ENCODE measurements at places on chromosomes 3 and 15.

DNA sequence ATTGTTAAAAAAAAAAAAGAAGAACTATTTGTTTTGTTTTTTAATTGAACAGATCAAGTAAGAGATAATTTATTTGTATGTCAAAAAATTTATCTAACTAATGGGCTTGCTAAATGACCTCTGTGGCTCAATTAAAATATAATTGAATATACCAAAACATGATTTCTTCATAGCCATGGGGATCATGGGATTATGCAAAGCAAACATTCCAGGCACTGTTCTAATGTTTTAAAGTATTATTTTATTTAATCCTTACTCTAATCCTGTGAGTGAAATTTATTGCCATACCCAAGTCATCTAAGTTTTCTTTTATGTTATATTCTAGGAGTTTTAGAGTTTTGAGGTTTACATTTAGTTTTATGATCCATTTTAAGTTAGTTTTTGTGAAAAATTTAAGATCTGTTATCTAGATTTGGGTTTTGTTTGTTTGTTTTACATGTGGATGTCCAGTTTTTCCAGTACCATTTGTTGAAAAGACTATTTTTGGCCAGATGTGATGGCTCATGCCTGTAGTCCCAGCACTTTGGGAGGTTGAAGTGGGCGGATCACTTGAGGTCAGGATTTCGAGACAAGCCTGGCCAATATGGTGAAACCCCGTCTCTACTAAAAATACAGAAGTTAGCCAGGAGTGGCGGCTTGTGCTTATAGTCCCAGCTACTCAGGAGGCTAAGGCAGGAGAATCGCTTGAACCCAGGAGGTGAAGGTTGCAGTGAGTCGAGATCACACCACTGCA, 52.3 kb upstream of the CNOT10 start:
- no peak for DNase-seq

DNA sequence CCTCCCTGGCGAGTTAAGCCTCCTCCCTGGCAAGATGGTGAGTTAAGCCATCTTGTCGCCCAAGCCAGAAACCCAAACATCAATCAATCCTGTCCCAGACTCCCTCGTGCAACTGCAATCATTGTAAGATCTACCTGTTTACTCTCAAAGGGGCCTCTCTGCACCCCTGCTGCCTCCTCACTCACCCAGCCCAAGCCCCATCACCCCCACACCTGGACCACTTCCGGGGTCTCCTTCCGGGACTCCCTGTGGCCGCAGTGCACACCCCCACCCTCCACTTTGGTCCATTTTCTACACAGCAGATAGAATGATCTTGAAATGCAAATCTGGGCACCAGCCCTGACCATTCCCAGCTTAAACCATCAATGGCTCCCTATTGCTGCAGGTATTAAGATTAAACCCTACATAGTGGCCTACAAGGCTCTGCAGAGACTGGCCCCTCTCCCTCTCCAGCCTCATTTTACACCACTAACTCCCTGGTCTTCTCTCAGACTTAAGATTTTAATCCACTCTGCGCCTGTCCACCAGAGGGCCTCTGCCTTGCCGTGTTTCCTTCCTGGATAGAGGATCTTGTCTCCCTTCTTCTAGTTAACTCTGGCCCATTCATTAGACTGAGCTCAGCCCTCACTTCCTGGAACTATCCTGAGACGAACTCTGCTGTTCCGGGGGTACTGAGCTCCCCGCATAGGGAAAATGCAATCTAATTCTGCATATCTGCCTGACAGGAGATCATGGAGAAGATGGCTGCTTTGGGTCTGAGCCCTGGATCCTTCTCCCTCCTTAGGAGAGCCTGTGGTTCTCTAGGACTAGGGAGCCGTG, 41.9 kb upstream of the SLC6A1 start:
- no peak for DNase-seq

DNA sequence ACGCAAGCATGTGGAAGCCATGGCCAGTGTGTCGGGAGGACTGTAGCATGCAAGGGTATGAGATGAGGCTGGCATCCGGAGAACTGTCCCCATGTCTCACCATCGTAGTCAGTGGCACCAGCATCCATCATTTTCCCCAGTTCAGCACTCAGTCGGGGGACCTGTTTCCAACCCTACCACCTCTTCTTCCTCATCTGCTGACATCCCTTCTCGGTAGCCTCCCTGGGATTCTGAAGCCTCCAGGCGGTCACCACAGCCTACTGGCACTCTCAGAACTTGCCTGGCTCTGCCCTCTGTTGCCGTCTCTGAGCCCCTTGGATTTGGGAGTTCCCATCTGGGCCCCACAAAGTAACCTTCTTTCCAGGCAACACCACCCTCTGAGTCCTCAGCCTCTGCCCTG, 131.1 kb upstream of the ABHD17C start:
- DNase-seq, result no peak

DNA sequence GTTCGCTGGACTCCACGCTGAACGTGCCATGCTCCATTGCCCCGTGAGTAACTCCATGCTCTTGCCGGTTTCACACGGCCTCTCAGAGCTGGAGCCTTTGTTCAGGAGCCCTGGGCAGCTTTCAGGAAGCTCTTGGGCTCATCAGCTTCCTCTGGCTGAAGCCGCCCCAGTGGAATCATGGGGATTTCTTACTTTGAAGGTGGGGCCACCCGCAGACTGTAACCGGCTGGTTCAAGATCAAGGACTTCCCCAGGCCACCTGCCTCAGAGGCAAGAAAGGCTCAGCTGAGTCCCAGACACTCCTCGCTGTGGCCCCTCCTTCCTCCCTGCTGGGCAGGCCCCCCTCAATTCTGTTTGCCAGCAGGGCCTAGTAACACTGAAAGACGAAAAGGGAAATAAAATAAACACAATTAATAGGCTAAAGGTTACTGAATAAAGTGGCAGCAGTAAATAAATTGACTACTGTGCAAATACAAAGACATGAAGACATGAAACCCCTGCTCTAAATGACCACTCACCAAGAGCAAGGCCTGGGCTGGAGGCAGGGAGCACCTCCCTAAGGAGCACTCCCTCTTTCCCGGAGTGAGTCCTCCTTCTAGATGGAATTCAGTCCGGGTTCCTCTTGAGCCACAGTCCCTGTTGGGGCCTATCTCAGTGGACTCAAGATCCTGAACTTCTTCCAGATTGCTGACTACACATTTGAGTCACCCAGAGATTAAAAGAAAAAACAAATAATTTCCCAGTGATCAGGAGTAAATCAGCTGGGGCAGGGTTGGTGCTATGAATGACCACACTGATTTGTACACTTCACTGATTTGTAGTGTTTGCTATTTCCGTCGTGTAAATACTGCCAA, 51.0 kb downstream of the ZDHHC19 start:
- no peak for DNase-seq

DNA sequence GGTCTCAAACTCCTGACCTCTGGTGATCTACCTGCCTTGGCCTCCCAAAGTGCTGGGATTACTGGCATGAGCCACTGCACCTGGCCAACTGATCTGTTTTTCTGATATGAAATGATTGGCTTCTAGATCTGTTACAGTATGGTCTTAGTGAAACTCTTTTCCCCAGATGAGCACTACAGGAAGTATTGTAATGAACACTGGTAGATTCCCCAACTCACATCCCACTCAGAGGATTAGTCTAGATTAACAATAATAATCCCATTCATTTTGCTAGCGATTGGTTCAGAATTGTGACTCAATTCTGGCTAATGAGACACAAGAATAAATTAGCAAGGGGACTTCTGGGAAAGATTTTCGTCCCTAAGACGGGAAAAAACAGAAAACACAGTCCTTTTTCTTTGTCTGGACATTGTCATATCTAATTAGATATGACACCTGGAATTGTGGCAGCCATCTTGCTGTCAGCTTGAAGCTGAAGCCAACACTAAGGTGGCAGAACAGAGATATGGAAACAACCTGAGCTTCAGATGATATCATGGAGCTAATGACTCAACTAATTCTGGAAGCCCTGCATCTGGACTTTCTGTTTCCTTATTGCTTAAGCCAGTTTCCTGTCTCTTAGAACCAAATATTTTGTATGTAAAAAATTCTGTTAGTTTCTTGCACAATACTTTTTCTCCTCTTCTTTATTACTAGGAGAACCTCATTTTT, 17.4 kb upstream of the NPTN start:
- DNase-seq, result no peak

DNA sequence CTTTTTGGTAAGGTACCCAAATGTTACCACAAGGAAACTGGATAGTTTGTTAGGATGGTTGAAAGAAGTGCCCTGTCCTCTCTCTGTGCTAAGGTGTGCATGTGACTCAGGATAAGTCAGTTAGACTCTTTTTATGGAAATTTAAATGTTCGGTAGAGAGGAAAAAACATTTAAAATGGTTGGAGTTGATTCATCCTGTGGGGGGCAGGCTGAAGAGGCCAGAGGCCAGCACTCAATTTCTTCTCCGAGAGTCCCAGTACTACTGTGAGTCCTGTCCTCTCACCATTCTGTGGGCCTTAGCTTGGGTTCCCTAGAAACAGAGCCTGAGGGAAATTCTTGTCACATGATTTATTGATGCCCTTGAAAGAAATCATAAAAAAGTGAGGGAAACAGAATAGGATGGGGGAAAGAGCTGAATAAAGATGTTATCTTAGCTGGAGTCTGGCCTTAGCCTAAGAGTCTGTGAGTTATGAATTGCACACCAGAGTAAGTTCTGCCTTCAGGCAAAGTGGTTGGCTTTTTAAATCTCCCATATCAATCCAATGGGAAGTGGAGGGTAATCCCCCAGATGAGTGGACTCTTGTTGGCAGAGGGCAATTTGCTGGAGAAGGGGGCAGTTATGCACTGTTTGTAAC, 106.5 kb upstream of the GALNT15 start:
- DNase-seq, result no peak

DNA sequence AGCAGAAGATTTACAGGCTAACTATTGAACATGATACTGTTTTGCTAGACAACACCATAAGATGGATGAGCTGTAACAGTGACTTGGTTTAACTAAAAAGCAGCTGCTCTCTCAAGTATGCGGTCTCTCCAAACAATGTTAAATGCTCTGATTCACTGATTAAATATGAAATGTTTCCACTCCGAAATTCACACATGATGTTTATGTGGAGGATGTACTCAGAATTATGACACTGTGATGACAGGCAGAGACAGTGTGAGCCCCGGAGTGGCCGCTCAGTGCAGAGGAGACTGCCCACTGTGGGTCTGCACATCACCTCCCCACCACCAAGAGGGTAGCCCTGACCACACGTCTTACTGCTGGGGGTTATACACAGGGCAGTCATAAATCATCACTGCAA, 83.9 kb upstream of the MEX3B start:
- no peak for DNase-seq

DNA sequence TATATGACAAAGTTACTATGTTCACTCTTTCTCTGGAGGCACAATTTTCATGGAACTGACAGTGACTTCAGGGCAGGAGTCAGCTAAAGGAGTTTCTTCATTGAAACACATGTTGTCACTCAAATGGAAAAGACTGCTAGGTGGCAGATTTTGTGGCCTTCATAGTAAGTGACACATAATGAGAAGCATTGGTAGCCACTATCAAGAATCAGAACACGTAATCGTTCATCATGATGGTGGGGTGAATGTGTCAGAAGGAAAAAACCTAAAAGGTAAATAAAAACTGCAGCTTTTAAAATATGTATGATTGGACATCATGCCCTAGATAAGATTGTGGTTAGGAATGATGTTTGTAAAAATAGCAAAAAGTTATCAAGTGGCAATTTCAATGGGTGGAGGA, 1491.0 kb downstream of the SI start:
- DNase-seq, result peak; percentile 8

GRCh38 chr3:76723366-76723765, 316.5 kb upstream of the ROBO2 start:
- no peak for DNase-seq

Data from Panc1 (cell line).